ENCODE measurements at places on chromosomes 6 and 20.

DNA sequence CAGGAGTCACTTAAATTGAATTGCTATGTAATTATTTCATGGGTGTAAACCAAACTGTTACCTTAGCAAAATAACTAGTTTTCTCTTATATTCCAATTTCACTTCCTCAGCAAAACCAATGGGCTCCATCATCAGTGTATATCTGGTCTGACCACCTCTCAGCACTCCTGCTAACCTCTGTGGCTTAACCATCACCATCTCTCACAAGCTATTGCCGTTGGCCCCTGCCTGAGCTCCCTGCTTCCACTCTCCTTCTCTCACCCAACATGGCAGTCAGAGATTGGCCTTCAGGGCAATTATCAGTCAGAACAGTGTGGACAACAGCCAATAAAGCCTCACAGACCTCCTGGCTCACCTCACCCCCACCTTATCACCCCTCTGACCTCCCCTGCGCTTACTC lies 124.0 kb downstream of the CARMIL1 start:
- H3K4me1 ChIP-seq: peaks cover 4% of the 10 kb centered on the region
- H3K4me3 ChIP-seq: no peak overlapping the region
- H3K27me3 ChIP-seq: no peaks in the 10 kb centered on the region
- H3K27ac ChIP-seq: no peak overlapping the region

GRCh38 chr6:168686831-168687730 lies 246.1 kb downstream of the SMOC2 start:
- H3K4me1 ChIP-seq: no peaks in the 10 kb centered on the region
- no peaks in the 10 kb centered on the region for H3K36me3 ChIP-seq
- H3K27me3 ChIP-seq: no peaks in the 10 kb centered on the region

GRCh38 chr6:85163156-85164080 lies 286.5 kb upstream of the NT5E start:
- DNase-seq: no peak
- no peak overlapping the region for H3K4me3 ChIP-seq
- H3K27me3 ChIP-seq: no peaks in the 10 kb centered on the region
- H3K36me3 ChIP-seq: no peaks in the 10 kb centered on the region
- H3K27ac ChIP-seq: no peak overlapping the region
- no peaks in the 10 kb centered on the region for H3K4me1 ChIP-seq

DNA sequence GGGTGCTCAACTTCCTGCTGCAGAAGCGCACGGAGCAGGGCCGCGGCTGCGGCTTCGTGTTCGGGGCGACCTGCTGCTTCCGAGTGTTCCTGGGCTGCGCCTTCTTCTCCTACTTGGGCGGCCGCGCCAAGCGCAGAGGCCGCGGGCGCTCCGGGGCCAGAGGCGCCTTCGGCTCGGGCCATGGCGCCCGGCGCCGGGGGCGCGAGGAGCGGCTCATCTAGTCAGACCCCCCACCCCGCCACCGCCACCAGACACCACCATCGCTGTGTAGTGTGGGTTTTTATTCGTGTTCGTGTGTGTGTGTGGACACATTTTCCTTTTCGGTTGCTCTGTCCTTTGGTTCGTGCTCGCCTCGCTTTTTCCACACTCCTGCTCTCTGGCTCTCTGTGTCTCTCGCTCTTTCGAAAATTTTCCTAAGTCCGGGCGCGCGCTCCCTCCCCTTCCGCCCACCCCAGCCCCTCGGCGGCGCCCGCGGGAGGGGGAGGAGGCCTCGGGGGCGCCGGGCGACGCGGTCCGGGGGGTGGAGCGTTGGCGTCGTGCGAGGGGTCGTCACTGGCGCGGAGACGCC lies 38.1 kb downstream of the GNAS start:
- DNase-seq: no peak
- H3K4me1 ChIP-seq: peaks cover 42% of the 10 kb centered on the region
- peak overlapping the region; percentile 99 for H3K27ac ChIP-seq
- H3K36me3 ChIP-seq: no peaks in the 10 kb centered on the region
- no peaks in the 10 kb centered on the region for H3K27me3 ChIP-seq

- H3K36me3 ChIP-seq: no peaks in the 10 kb centered on the region
- H3K4me1 ChIP-seq: peaks cover 17% of the 10 kb centered on the region
- no peaks in the 10 kb centered on the region for H3K27me3 ChIP-seq
- no peak for DNase-seq
- H3K4me3 ChIP-seq: peak overlapping the region; percentile 66
- peak overlapping the region; percentile 91 for H3K27ac ChIP-seq
These were observed 12.0 kb downstream of the STMN3 start for GRCh38 chr20:63641146-63641791.

GRCh38 chr6:168550326-168550725 lies 109.3 kb downstream of the SMOC2 start:
- H3K27me3 ChIP-seq: no peaks in the 10 kb centered on the region
- no peak overlapping the region for H3K27ac ChIP-seq
- no peaks in the 10 kb centered on the region for H3K36me3 ChIP-seq

- no peak for DNase-seq
- no peak overlapping the region for H3K4me3 ChIP-seq
- no peaks in the 10 kb centered on the region for H3K27me3 ChIP-seq
- H3K27ac ChIP-seq: no peak overlapping the region
These were observed 86.5 kb upstream of the CENPW start for GRCh38 chr6:126253431-126253830.

- no peak for DNase-seq
- H3K27me3 ChIP-seq: no peaks in the 10 kb centered on the region
- no peak overlapping the region for H3K4me3 ChIP-seq
- H3K27ac ChIP-seq: no peak overlapping the region
- no peaks in the 10 kb centered on the region for H3K4me1 ChIP-seq
These were observed 54.8 kb downstream of the CAP2 start for GRCh38 chr6:17448165-17448564.

DNA sequence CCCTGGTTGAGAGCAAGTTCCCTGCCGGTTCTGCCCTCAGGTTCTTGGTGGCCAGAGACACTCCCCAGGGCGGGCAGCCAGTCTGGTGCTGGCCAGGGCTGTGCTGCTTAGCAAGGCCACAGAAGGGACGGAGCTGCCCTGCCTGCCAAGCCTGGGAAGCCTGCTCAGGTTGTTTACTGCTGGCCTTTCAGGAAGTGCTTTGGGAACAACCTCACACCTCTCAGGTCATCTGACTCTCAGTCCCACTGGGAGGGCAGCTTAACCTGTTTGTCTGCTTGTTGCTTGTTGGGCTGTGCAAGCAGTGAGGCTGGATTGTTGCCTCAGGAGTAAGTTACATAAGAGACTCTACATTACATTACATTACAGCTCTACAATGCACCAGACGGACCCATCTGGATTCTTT lies 75.8 kb upstream of the AFDN start:
- no peaks in the 10 kb centered on the region for H3K36me3 ChIP-seq
- H3K4me3 ChIP-seq: peak overlapping the region; percentile 30
- H3K27me3 ChIP-seq: no peaks in the 10 kb centered on the region
- peak overlapping the region; percentile 81 for H3K27ac ChIP-seq

DNA sequence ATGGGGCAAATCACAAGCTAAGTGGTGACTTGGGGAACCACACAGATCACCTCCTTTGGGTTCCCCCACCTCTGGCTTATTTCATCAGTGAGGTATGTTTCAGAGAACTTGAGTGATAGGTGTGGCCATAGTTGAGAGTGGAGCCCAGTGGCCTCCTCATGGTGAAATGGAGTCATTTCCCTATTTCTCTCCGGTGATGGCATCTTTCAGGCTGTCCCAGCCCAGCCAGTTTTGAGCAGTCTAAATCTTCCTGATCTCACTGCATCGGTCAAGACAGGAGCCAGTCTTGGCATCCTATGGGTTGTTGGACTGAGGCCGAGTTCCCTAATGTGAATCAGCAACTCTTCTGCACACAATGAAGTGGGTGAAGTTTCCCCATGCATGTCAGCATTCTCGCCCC lies 132.4 kb downstream of the EYA2 start:
- H3K4me1 ChIP-seq: peaks cover 3% of the 10 kb centered on the region
- peak overlapping the region; percentile 82 for H3K27ac ChIP-seq
- no peak for DNase-seq

DNA sequence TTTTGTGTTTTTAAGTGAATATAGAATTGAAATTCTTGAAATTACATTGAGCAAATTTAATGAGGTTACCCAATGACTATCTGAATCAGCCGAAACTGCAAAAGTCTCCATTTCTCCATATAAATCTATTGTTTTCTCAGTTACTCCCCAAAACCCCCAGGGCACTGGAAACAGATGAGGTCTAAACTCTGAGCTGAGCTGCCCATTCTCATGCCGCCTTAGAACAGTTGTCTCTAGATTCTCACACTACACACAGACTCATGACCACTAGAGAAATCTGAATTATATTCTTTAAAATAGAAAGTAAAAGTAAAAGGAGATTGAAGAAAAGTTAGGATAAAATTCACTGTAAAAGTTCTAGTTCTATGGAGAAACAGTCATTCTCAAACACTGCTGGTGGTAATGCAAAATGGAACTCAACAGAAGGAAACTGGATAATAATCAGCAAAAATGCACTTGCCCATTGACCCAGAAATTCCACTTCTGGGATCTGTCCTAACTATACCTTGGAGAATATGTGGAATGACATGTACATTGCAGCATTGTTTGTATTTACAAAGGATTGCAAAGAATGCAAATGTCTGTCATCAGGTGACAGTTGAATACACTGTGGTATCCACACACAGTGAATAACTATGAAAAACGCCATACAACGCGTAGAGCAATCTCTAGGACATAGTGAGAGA lies 125.5 kb downstream of the IPCEF1 start:
- DNase-seq: no peak
- no peaks in the 10 kb centered on the region for H3K36me3 ChIP-seq
- H3K4me3 ChIP-seq: no peak overlapping the region
- H3K4me1 ChIP-seq: peaks cover 13% of the 10 kb centered on the region
- no peak overlapping the region for H3K27ac ChIP-seq

DNA sequence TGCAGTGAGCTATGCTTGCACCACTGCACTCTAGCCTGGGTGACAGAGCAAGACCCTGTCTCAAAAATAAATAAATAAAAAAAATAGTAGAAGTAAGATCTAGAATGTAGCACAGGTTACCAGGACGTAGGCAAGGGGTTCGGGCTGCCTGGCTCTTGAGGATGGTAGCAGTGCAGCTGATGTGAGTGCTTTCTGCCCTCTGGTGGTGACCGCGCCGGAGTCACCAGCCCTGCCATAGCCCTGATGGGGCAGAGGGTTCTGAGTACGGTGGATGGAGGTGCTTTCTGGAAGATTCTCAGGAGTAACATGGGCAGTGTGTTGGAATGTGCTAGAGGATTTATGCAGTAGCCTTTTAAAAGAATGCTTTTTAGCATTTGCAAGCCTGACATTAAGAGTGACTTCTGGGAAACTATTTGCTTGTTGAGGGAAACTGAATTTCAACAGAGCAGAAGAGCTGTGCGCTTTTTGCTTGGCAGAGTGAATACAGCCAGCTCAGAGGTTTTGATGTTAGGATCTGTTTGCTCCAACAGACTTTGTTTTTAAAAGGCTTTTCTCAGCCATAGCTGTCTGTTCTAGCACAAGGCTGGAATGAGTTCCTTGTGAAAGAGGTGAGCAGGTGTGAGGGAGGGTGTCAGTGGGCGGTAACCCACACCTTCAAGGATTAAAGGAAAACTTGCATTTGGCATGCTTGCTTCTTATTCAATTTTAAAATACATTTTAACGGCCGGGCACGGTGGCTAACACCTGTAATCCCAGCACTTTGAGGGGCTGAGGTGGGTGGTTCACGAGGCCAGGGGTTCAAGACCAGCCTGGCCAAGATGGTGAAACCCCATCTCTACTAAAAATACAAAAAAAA lies 65.9 kb downstream of the PTPN1 start:
- H3K4me3 ChIP-seq: no peak overlapping the region
- H3K27ac ChIP-seq: no peak overlapping the region
- DNase-seq: no peak
- no peaks in the 10 kb centered on the region for H3K27me3 ChIP-seq
- peaks cover 21% of the 10 kb centered on the region for H3K36me3 ChIP-seq

Measured in esophagus squamous epithelium (tissue), 5 donors.